M059J (cell line): ENCODE measurements at places on chromosomes 3 and 15. TPM values are rescaled to one million over a fixed set of nuclear protein-coding genes. Genes with fewer than 3 reads are reported as not detected.

DAZL gene
- total RNA-seq, result not detected in 2 replicates

PRRT3 gene
- 2.8 and 3.8 TPM in 2 replicates for total RNA-seq

LMAN1L gene
- total RNA-seq, result not detected in 2 replicates

DIPK2A gene
- 23.2 and 23.3 TPM in 2 replicates for total RNA-seq

GPR27 gene
- total RNA-seq, result not detected in 2 replicates

GRCh38 chr3:176734146-176734545 lies 463.1 kb downstream of the TBL1XR1 start:
- no peak for DNase-seq

DNA sequence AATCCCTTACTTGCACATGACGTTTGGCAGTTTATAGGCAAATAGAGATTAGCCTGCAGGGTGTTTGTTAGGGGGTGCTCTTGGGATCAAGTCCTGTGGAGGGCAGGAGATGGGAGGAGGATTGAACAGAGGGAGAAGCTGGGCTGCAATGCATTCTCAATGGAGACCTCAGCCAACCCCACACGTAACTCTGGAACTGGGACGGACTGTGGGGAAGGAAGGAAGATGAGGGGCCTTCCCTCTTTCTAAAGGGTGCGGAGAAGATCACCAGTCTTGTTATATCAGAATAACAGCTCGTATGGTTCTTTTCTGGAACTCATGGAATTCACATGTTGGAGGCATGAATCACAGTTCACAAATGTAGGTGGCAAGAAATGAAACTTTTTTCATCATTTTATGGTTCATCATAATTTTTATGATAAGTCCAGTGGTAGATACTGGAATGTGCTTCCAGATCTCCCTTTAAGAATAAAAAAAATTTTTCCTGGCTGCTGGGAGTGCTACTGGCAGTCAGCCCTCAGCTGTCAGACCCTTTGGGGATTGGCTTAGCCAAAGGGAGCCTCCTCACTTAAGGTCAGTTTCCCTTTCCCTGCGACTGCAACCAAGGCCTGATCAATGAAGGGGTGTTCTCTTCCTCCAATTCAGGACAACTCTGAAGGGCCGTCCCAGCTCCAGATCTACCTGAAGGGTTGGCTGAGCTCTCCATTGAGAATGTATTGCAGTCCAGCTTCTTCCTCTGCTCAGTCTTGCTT lies 20.5 kb upstream of the LYZL4 start:
- no peak for DNase-seq

GRCh38 chr3:81308306-81308705 lies 453.1 kb downstream of the GBE1 start:
- peak; percentile 12 for DNase-seq

GRCh38 chr15:60518511-60518910 lies 39.6 kb upstream of the ICE2 start:
- no peak for DNase-seq

GRCh38 chr3:13161021-13161759 lies 88.0 kb upstream of the IQSEC1 start:
- no peak for DNase-seq

DNA sequence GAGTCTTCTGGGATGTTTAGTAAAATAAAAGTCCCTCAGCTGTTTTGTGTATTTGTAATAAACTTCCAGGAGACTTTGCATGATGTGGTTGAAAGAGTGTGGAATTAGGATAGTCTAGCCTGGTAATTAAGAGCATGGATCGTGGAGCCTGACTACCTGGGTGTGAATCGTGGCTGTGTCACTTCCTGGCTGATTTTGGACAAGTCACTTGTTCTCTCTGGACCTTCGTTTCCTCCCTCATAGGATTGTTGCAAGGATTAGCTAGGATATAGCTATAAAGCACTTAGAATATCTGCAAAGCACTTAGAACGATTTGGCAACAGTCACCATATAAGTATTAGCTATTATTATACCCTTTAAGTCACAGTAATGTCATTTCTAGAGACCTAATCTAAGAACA lies 40.2 kb downstream of the SLMAP start:
- DNase-seq, result peak; percentile 26
